Osteoblast (primary cell): ENCODE measurements at places on chromosomes 2 and 18.

DNA sequence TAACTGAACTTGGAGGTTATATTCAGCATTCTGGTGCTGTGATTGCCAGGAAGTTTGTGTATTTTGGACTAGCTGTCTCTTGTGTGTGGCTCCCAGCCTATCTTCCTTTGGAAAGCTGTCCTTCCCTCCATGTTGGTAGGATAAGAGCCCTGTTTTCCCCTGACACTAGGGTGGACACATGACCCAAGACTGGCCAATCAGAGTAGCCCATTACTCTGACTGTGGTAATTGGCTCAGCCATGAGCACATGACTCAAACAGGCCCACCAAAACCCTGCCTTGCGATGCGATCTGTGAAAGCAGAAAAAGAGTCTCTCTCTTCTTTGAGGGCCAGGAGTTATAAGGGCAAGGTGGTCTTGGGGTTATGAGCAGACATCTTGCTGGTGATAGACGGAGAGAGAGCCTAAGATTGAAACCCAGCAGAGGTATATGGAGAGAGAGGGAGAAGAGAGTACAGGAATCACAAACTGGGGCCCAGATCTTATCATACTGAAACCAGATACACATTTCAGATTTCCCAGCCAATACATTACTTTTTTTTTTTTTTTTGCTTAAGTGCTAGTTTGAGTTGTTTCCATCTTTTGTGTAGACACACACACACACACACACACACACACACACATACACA lies 45.3 kb upstream of the SERPINE2 start:
- no peak for DNase-seq

GRCh38 chr2:191569025-191569424 lies 108.9 kb upstream of the NABP1 start:
- no peak for DNase-seq

- DNase-seq, result no peak
Measured at GRCh38 chr2:135831180-135831812, 5.7 kb downstream of the LCT start.

DNA sequence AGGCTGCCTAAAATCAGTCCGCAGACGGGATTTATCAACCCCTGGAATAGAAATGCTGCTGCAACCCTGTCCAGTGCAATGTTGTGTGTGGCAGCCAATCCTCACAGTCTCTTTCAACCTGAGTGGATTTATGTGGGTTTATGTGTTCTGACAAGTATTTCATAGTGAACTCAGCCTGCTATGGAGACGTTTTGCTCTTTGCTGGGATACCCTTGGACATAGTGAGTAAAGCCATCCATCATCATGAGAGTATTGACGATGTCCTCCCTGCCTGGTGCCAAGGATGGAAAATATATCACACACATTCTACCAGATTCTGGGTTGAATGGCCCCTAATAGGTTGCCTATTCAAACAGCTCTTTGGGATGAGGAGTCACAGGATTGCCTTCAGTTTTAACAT lies 219.1 kb downstream of the SOCS6 start:
- DNase-seq, result no peak
